ENCODE measurements at places on chromosomes 1 and 21.

DNA sequence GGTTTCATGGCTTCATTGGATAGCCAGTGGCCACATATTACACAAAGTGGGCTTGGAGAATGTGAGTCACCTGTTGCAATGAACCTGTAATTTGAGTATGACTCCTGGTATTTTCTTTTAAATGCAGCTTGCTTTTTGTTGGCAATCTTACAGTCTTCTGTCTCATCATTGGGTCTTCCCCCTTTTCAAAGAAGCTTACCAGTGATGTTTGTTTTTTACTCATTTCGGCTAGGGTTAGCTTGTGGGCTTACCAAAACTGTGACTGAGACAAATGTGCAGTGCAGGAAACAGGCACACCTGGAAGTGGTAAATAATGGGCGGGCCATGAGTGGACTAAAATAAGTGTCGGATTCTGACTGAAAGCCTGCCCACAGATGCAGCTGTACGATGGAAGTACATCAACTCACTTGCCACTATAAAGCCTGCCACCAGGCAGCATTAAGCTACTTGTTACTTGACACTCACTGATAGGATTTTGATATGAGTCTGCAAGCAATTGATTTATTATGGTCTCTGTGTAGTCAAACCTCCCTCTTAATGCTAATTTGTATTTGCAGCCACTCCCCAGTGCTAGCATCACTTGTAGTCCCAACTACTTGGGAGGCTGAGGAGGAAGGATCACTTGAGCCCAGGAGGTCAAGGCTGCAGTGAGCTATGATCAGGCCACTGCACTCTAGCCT, 4.2 kb downstream of the HHAT start:
- DNase-seq = peak; percentile 40

DNA sequence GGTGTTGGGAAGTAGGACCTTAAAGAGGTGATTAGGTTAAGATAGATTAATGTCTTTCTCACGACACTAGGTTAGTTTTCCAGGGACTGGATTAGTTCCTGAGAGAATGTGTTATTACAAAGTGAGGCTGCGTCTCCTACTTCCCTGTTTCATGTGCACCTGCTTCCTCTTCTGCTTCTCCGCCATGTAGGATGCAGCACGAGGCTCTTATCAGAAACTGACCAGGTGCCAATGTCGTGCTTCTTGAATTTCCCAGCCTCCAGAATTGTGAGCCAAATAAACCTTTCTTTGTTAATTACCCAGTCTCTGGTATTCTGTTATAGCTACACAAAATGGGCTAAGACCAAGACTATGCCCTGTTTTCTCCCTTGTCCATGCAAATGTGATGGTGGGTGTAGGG, 152.2 kb upstream of the LMO4 start:
- no peak for DNase-seq

- no peak for DNase-seq
Measured at GRCh38 chr1:51217101-51217500, 19.0 kb upstream of the RNF11 start.

DNA sequence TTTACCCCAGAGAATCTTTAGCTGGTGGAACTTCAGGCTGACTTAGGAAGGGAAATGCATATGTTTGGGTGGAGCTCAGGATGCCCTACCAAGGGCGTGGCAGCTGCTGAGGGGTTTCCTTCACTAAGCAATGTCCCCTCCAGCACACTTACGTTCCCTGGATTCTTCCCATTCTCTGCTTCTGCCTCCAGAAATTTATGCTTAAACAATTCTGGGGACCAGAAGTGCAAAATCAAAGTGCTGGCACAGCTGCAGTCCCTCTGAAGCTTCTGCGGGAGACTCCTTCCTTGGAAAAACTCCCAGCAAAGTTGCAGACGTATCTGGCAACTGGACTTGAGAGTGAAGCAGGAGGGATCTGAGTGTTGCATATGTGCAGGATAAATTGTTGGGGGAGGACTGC, 402.8 kb downstream of the PCP4 start:
- no peak for DNase-seq

DNA sequence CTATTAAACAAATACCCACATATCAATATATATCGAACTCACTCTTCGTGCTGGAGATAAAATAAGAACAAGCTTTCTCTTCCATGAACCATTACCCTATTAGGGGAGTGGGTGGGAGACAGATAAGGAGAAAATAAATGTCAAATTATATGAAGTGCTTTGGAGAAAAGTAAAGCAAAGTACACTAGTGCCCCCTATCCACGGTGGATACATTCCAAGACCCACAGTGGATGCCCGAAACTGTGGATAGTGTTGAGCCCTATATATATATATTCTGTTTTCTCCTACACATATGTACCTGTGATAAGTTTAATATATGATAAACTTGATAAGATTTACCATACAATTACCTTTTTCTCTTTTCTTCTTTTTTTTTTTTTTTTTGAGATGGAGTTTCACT, 54.6 kb downstream of the FH start:
- no peak for DNase-seq

DNA sequence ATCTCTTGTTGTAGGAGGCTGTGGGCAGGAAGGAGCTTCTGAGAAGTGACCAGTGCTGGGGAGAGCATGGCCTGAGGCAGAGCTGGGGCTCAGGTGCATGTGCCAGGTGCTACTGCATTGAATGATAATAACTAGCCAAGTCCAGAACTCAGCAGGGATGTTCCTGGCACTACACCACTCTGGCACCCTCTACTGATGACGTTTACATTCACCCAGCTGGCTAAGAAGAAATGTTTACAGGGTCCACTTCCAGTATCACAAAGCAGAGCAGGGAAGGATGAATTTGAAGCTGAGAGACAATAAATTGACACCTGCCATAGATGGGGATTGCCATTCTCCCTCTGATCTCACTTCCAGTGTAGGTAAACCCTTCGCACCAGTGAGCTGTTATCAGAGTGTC, 411.8 kb downstream of the SETD4 start:
- no peak for DNase-seq

GRCh38 chr1:88753506-88753905, 69.4 kb downstream of the PKN2 start:
- DNase-seq = no peak

DNA sequence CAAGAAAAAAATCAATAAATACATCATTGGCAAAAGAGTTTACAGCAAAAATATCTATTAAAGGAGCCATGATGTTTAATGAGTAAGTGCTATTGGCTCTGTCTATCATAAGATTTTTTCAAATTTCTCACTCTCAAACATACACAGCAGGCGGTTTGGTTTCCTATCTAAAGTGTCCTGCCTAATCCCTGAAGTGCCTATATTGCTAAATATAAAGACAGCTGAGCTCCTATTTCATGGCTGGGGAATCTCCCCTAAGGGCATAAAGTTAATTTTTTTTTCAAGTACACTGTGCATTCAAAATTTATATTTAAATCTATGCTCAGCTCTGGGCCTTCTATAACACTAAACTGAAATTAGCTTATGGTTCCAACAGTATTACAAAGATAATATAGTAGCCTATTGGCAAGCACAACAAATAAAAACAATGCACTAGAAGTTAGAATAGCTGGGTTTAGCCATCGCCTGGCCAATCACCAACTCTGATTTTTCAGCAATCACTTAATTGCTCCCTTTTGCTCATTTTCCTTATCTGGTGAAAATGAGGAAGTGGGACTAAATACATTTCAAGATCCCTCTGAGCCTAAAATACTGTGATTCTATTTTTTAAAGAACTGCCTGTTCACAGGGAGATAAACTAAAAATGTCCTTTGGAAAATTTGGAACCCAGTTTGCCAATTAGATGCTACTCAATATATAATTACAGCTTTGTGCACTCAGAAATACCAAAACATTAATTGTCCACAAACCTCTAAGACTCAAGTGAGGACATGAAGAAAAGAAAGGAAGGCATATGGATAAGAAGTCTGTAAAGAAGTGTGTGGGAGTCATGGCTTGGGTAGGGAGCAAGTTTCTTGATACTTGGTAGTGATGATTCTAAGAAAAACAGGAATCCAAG, 62.5 kb downstream of the WDR64 start:
- no peak for DNase-seq

GRCh38 chr1:237709355-237709754, 181.4 kb downstream of the ZP4 start:
- no peak for DNase-seq

GRCh38 chr1:11373895-11374747, 101.1 kb downstream of the UBIAD1 start:
- DNase-seq = no peak

- no peak for DNase-seq
Measured at GRCh38 chr1:184322253-184322652, 64.6 kb upstream of the C1orf21 start.

- DNase-seq = no peak
Measured at GRCh38 chr1:99682291-99682751, 36.4 kb downstream of the PALMD start.

GRCh38 chr1:53617851-53618499, 121.0 kb downstream of the GLIS1 start:
- no peak for DNase-seq

DNA sequence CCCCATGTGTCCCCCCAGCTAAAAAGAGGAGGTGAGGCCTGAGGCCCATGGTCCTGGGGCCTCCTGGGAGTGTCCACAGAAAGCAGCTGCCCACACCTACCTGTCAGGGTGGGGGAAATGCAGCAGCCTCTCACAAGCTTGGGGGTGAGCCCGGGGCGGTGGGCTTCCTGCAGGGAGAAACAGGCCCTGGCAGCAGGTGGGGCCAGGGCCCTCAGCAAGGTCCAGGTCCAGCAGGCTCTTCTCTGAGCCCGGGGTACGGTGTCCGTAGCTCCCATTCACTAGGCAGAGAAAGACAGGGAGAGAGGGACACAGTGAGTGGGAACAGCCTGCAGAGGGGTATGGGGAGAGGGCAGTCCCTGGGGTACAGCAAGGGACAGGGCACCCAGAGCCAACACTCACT, 139.0 kb downstream of the GLIS1 start:
- DNase-seq = no peak

DNA sequence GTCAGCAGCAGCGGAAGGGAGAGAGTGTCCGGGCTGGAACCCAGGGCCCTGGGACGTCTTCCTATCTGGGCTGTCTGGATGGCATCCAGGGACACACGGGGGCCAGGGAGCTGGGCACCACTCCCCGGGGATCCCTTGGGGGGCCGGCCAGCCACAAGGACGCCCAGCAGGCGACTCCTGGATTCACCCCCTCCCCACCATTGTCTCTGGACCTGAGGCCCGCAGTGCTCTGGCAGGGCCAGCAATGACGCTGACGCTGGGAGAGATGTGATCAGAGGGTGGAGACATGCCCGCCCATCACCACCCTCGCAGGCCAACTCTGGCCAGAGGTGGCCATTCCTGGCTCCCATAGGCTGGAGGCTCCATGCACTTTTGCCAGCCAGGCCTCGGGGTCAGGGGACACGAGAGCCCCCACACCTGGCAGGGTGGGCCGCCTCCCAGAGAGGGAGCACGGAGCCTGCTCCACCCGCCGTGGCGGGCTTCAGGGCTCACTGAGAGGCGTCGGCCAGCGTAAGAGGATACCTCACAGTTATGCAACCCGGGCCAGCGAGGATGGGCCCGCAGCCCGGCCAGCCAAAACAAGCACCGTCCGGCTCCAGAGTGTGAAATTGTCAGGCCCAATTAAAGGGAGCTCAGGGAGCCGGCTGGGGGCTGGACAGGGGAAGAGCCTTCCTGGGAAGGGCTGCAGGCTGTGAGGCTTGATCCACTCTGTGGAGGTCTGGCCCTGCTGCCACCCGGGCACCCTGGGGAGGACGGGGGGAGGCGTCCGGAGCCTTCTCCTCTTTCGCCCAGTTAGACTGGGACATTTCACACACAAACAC, 10.3 kb downstream of the ACTRT2 start:
- no peak for DNase-seq

DNA sequence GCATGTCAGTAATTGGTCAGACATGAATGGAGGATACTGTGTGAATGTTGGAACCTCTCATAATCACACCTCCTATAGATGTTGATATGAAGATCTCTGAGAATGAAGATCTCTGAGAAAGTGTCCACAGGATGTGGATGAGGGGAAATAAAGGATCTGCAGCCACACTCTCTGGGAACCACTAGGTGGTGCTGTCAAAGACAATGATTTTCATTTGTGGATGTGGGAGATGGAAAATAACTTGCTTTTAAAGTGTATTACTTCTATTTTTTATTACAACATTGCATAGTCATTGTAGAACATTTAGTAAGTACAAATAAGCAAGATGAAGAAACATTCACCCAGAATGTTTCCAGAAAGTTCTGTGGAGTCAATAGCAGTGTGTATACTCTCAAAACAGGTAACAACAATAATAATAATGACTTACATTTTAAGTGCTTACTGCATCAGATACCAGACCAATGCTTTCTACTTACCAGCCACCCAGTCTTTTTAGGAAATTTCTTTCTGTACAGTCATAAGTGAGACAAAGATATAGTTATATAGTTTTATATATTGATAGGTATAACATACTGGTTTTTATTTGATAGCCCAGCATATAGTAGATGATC, 128.2 kb downstream of the ATG4C start:
- no peak for DNase-seq

DNA sequence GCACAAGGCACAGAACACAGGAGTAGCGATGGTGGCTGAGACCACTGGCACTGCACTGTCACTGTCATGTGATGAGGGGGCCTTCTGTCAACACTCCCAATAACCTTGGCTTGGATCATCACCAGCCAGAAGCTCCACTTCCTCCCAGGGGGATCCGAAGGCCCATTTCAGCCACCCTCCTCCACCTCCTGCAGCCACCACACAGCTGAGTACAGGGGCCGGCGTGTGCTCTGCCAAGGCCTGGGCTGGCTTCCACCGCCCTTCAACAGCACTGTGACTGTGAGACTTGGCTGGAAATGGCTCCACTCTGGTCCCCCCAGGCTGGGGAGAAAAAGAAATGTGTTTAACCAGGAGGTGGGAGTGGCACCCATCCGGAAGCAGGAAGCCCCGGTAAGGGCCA, 9.9 kb upstream of the NADK start:
- DNase-seq = no peak

DNA sequence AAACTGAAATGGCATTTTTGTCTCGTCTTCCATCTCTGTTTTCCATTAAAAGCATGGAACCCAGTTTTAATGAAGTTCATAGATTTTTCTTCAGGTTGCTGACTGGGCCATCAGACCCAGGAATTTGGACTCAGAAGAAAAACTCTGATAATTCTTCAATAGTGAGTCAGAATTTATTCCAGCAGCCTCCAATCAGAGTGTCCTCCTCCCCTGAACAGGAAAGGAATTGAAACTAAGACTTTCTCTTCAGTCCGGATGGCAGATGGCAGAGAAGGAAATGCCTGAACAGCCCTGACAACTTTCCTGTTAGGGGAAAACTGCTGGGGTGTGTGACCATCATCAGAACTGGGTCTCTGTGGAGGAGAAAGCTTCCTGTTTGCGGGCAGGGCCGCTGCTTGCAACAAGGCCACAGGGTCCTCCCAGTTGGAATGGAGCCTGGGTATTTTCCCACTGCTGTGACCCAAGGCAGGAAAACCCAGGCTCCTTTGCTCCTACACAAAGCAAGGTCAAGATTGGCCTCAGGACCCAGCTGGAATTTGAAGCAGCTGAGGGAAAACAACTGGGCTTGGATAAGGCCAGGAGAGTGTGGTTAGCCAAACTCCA, 20.7 kb downstream of the CD34 start:
- no peak for DNase-seq

GRCh38 chr1:47866601-47867437, 130.4 kb downstream of the TRABD2B start:
- no peak for DNase-seq

Measured in activated naive CD4-positive, alpha-beta T cell treated with anti-CD3 and anti-CD28 coated beads, Interleukin-2, amount 50 U/mL, for 16 hours (primary cell).